SK-MEL-5 (cell line): ENCODE measurements at places on chromosomes 4 and X.

- DNase-seq, result no peak
Measured at GRCh38 chr4:7255488-7255881, 63.1 kb downstream of the SORCS2 start.

GRCh38 chrX:46978341-46979291 is 66.4 kb downstream of the JADE3 start:
- DNase-seq, result peak; percentile 88

- no peak for DNase-seq
Measured at GRCh38 chr4:156227321-156227720, 273.7 kb upstream of the CTSO start.

- peak; percentile 10 for DNase-seq
Measured at GRCh38 chrX:136708348-136708747, 60.4 kb downstream of the CD40LG start.

GRCh38 chr4:8765631-8766590 is 105.7 kb downstream of the HMX1 start:
- no peak for DNase-seq

DNA sequence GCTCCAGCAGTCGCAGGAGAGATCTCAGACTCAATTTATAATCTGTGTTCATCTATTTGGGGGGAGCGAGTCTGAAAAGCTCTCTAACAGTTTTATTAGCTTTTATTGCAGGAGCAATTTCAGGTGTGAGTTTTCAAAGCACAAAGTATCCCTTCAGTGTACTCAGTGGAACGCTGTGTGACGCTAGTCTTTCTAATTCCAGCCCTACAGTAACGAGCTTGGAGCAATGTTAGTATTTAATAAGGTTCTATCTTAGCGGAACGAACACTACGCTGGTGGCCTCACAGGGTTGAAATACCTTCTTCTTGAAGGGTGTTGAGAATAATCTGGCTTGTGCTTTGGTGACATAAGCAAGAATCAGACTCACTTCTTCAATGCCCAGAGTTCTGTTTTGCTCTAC is 8.4 kb downstream of the HS3ST1 start:
- no peak for DNase-seq

- peak; percentile 68 for DNase-seq
Measured at GRCh38 chr4:122577808-122578781, 42.8 kb downstream of the IL21 start.

- DNase-seq, result peak; percentile 65
Measured at GRCh38 chrX:38627683-38628082, 66.3 kb downstream of the TSPAN7 start.

GRCh38 chr4:120318196-120318846 is 251.7 kb upstream of the MAD2L1 start:
- no peak for DNase-seq

- no peak for DNase-seq
Measured at GRCh38 chrX:31591355-31591754, 519.5 kb upstream of the FTHL17 start.

- DNase-seq, result peak; percentile 67
Measured at GRCh38 chrX:49166914-49167739, 4.6 kb downstream of the MAGIX start.

- peak; percentile 52 for DNase-seq
Measured at GRCh38 chr4:57110640-57111511, 691 bp upstream of the IGFBP7 start.

DNA sequence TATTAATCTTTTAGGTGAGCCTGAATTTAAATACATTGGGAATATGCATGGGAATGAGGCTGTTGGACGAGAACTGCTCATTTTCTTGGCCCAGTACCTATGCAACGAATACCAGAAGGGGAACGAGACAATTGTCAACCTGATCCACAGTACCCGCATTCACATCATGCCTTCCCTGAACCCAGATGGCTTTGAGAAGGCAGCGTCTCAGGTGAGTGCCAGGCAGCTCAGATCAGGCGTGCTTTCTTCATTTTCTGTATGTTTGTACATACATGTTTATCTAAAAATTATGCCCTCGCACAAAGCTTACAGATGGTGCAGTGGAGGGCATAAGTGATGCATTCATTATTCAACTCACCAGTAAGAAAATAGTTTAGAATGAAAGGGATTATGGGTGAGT is 85.6 kb downstream of the CPE start:
- no peak for DNase-seq
